ENCODE measurements at places on chromosomes 4 and X.

- DNase-seq = no peak
Observed at GRCh38 chr4:141565379-141566089, 70.8 kb upstream of the IL15 start.

DNA sequence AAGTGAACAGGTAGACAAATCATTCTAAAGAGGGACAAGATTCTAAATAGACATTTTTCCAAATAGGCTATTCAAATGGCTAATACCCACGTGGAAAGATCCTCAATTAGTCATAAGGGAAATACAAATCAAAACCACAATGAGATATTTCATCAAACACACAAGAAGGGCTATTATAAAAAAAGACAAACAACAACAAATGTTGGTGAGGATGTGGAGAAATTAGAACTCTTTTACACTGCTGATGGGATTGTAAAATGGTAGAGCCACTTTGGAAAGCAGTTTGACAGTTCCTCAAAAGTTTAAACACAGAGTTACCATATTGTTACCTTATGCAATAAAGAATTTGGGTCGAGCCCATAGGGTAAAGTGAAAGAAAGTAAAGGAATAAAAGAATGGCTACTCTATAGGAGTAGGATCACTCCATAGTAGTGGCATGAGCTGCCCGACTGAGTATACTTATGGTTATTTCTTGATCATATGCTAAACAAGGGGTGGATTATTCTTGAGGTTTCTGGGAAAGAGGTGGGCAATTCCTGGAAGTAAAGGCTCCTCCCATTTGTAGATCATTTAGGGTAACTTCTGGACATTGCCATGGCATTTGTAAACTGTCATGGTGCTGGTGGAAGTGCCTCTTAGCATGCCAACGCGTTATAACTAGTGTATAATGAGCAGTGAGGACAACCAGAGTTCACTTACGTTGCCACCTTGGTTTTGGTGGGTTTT lies 58.9 kb upstream of the FAM9C start:
- no peak for DNase-seq

DNA sequence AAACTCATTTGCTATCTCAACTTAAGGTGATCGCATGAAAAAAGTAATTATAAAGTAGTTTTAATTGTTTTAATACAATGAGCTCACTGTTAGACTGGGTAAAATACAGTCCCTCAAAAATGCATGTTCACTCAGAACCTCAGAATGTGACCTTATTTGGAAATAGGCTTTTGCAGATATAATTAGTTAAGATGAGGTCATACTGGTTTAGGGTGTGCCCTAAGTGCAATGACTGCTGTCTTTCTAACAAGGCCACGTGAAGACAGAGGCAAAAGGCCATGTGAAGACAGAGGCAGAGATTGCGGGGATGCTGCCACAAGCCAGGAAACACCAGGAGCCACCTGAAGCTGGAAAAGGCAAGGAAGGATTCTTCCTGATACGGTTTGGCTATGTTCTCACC lies 262.1 kb downstream of the NKX6-1 start:
- no peak for DNase-seq

GRCh38 chrX:131901546-131901945 lies 121.6 kb upstream of the STK26 start:
- DNase-seq = no peak

- DNase-seq = no peak
Observed at GRCh38 chr4:126748736-126749135, 884.0 kb upstream of the INTU start.

DNA sequence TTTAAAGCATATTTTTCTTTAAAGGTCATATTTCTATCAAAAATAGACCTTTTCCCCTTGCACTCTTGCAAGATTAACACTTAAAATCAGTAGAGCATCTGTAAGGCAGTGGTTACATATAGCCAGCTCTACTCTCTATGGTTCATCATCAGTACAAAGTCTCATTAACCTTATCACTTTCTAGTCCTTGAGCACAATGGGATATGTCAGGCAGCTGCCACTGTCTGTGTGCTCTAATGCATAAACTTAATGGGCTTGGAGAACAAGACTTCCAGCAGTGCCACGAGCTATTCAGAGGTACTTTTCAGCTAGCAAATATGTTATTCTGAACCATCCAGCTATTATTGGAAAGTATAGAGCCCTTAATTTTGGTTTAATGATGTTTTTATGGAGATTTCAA lies 393.7 kb downstream of the GASK1B start:
- no peak for DNase-seq

- DNase-seq = no peak
Observed at GRCh38 chr4:5168891-5169290, 117.6 kb downstream of the STK32B start.

DNA sequence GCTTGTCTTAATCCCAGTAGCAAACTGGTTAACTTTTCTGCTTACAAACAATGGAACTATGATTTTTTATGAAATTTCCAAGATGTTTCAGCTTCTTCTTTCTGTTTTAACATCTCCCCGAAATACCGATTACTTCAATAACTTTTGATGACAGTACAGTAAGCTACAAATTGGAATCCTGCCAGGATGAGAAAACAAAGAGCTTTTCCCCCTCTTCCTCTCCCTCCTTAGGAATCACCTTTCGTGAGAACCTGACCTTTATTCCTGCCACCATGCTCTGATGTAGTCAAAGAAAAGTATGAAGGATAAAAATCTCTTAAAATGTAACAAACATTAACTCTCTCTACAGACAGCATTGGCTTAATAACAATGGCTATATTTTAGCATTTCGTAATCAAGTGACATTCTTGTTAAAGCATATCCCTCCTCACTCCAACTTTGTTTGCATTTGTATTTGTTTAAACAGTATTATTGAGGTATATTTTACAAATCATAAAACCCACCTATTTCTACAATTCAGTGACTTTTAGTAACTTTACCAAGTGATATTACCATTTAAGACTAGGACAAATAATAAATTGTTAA lies 148.7 kb upstream of the NAP1L5 start:
- DNase-seq = no peak

DNA sequence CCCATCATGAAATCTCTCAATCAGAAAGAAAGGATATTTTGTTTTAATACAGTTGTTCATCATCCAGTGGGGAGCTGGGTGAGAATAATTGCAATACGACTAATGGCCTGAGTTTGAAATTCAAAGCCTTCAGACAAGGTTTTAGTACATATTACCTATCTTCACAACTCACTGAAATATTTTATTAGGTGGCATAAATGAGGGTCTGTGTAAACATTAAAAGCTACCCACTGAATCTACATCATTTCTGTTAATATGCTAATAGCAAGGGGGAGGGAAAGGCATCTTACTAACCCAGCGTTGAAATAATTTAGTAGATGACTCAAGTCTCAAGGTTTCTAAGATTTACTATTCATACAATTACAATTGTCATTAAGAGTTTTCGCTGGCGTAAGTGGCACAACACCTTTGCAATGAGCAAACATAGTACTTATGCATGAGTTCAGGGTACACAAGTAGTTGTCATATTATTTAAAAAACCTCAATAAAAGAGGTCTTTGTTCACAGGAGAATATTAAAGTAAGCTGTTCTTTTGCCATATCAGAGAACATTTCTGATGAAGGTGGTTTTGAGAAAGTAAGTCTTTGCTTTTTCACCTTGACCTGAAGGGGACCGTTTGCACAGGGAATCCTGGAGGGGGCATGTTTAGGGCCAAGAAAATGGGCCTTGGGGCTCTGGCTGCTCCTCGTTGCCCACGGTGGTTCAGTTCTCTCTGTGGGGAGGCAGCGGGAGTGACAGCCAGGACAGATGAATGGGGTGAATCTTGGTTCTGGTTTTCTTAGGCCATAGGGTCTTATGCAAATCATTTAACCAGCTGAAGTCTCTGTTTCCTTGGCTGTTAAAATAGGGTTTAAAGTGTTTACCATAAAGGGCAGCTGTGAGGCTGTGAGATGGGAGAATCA lies 4.5 kb upstream of the RHOH start:
- DNase-seq = no peak

- DNase-seq = no peak
Observed at GRCh38 chr4:71247706-71248105, 91.1 kb upstream of the SLC4A4 start.

- no peak for DNase-seq
Observed at GRCh38 chrX:69176053-69176452, 10.8 kb upstream of the PJA1 start.

- no peak for DNase-seq
Observed at GRCh38 chr4:183303301-183303700, 16.8 kb downstream of the CLDN22 start.

GRCh38 chr4:169121861-169122382 lies 111.9 kb upstream of the CBR4 start:
- DNase-seq = no peak

DNA sequence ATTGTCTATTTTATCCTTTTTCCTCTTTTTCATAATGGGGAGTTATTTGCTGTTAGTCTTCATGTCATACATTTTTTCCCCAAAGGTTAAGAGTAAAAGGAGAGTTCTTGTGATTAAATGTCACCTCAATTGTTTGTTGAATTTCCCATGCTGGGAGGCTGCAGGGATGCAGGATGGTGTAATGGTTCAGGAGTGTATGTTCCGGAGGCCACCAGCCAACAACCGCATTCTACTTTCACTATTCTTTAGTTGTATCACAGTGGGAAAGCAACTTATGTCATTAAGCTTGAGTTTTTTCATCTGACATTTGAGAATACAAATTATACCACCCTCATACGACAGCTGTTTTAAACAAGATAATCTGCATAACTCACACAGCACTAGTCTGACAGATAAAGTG lies 15.4 kb downstream of the AFP start:
- no peak for DNase-seq

- no peak for DNase-seq
Observed at GRCh38 chrX:13540602-13541001, 28.8 kb upstream of the EGFL6 start.

- DNase-seq = no peak
Observed at GRCh38 chrX:76172325-76172893, 453 bp upstream of the PBDC1 start.

- DNase-seq = no peak
Observed at GRCh38 chrX:10199212-10199611, 42.4 kb downstream of the CLCN4 start.

GRCh38 chr4:151887816-151888180 lies 127.0 kb upstream of the GATB start:
- no peak for DNase-seq

All from putamen (tissue), 1 donor.